ENCODE measurements at places on chromosomes 2 and 18. TPM values are rescaled to one million over a fixed set of nuclear protein-coding genes. Genes with fewer than 3 reads are reported as not detected.

The NAT8 gene
- not detected for total RNA-seq

The RAPH1 gene
- 0.74 TPM for total RNA-seq

The MERTK gene
- 0.89 TPM for total RNA-seq

The RTP5 gene
- 0.60 TPM for total RNA-seq

The ANKRD30B gene
- total RNA-seq: not detected

The GALR1 gene
- not detected for total RNA-seq

The AMMECR1L gene
- 14.7 TPM for total RNA-seq

The RAPGEF4 gene
- total RNA-seq: 1.1 TPM

The C2orf80 gene
- total RNA-seq: not detected

The CNOT9 gene
- total RNA-seq: 75.0 TPM

The LRATD1 gene
- not detected for total RNA-seq

The RAB17 gene
- not detected for total RNA-seq

The GKN1 gene
- not detected for total RNA-seq

The CNGA3 gene
- total RNA-seq: not detected

The SATB2 gene
- 0.06 TPM for total RNA-seq

The CCDC74B gene
- 1.2 TPM for total RNA-seq

The BMP10 gene
- not detected for total RNA-seq

The FRZB gene
- total RNA-seq: not detected

The POMC gene
- 6.1 TPM for total RNA-seq

The ZNF892 gene
- total RNA-seq: 4.8 TPM

The ALLC gene
- total RNA-seq: not detected

The UBXN2A gene
- 12.4 TPM for total RNA-seq

The UBXN4 gene
- 117 TPM for total RNA-seq

The NEU2 gene
- not detected for total RNA-seq

The DSG2 gene
- 0.25 TPM for total RNA-seq

The OR6B2 gene
- not detected for total RNA-seq

The CHMP1B gene
- total RNA-seq: 35.2 TPM

The HRH4 gene
- 0.22 TPM for total RNA-seq

The REG3G gene
- total RNA-seq: not detected

The SIX2 gene
- total RNA-seq: not detected

The IDH1 gene
- 29.5 TPM for total RNA-seq

The WNT10A gene
- total RNA-seq: 2.5 TPM

The CDH2 gene
- total RNA-seq: not detected

The LHCGR gene
- total RNA-seq: not detected

The UGT1A8 gene
- not detected for total RNA-seq

The FAP gene
- not detected for total RNA-seq

The TUBA3E gene
- not detected for total RNA-seq

The LIMS1 gene
- total RNA-seq: 52.1 TPM

The NPPC gene
- 0.89 TPM for total RNA-seq

The EPAS1 gene
- total RNA-seq: 13.1 TPM

The ITGB6 gene
- not detected for total RNA-seq

The TRIM54 gene
- not detected for total RNA-seq

The IRS1 gene
- 6.5 TPM for total RNA-seq

The OXER1 gene
- not detected for total RNA-seq

The DHRS9 gene
- total RNA-seq: 0.34 TPM

The TXNL1 gene
- total RNA-seq: 50.6 TPM

The SYT4 gene
- not detected for total RNA-seq

Data from activated naive CD8-positive, alpha-beta T cell treated with anti-CD3 and anti-CD28 coated beads, Interleukin-2, amount 10 ng/mL, durations not matched to agents 7 days and 5 days (primary cell).